ENCODE measurements at places on chromosomes 6 and 20.

- no peak for DNase-seq
These were observed 37.0 kb upstream of the ENPP1 start for GRCh38 chr6:131770776-131771175.

DNA sequence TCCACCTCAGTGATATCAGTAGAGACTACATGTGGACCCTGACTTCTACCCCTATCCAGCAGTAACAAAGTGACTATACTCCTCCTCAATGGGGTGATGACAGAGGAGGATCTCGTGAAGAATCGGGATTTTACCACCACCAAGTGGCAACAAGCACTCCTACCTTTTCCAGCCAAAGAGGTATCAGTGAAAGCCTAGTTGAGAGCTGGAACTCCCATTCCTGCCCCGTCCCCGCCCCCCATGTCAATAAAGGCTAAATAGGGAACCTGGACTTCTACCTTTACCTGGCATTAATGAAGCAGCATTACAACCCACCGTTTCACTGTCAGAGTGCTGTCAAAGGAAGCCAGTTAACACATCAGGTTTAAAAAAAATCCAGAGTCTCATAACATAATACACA is 45.3 kb downstream of the RNF24 start:
- DNase-seq = no peak

DNA sequence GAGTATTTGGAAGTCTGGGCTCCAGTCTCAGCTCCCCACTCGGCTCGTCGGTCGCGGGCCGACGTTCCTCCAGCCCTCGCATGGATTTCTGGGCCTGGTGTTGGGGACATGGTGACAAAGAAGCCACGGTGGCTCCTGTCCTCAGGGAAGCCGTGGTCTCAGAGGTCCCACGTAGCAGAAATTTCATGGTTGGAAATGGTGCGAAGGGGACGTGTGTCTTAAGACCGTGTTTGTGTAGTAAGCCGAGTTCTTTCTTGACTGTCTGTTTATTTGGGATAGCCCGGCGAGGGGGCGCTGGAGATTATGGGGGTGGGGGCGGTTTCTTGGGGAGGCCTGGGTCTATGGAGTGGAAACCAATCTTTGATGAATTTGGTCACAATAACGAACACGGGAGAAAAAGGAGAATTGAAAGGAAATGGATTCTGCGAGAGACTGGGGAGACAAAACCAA is 23.5 kb upstream of the MAP3K7 start:
- DNase-seq = no peak

DNA sequence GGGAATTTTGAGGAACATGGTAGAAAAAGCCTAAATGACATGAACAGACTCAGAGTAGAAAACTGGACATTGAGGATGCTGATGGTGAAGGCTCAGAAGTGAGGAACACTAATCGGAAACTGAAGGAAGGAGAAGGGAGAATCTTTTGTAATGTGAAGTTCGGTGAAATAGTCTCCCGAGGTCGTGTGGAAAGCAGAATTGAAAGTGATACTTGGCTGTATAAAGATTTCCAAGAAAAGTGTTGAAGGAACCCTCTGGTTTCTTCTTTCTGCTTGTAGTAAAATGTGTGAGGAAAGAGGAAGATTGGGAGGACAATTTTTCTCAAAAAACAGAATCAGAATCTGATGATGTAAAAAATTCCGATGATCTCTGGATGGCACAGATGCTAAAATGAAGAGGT is 115.4 kb downstream of the LAMP5 start:
- no peak for DNase-seq
